ENCODE measurements at places on chromosomes 5 and 9. TPM values are rescaled to one million over a fixed set of nuclear protein-coding genes. Genes with fewer than 3 reads are reported as not detected.

GRCh38 chr5:123182072-123182471 is 93.0 kb downstream of the PRDM6 start:
- no peak for DNase-seq

GRCh38 chr9:136978073-136978864 is 965 bp downstream of the PTGDS start:
- peak; percentile 57 for DNase-seq

Gene CSNK1A1
- total RNA-seq: 289 TPM

- DNase-seq: no peak
These were observed 47.7 kb downstream of the SH3TC2 start for GRCh38 chr5:149015126-149015525.

GRCh38 chr5:154697371-154697770 is 57.8 kb upstream of the LARP1 start:
- no peak for DNase-seq

- no peak for DNase-seq
These were observed 667.2 kb upstream of the ZNF608 start for GRCh38 chr5:125413496-125414274.

DNA sequence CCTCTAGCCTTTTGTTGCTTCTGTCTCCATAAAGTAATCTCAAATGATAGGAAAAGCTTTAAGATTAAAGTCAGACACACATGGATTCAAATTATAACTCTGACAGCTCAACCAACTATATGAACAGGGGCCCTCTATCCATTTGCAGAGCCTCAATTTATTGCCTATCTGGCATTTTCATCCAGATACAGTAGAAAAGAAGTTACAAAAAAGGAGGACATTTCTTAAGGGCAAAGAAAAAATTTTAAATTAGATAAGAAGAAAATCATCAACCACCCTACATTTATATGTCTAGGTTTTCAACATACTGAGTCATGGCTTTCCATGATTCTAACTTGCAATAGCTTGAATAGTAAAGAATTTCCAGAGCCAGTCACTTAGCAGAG is 567.2 kb downstream of the CAAP1 start:
- no peak for DNase-seq

DNA sequence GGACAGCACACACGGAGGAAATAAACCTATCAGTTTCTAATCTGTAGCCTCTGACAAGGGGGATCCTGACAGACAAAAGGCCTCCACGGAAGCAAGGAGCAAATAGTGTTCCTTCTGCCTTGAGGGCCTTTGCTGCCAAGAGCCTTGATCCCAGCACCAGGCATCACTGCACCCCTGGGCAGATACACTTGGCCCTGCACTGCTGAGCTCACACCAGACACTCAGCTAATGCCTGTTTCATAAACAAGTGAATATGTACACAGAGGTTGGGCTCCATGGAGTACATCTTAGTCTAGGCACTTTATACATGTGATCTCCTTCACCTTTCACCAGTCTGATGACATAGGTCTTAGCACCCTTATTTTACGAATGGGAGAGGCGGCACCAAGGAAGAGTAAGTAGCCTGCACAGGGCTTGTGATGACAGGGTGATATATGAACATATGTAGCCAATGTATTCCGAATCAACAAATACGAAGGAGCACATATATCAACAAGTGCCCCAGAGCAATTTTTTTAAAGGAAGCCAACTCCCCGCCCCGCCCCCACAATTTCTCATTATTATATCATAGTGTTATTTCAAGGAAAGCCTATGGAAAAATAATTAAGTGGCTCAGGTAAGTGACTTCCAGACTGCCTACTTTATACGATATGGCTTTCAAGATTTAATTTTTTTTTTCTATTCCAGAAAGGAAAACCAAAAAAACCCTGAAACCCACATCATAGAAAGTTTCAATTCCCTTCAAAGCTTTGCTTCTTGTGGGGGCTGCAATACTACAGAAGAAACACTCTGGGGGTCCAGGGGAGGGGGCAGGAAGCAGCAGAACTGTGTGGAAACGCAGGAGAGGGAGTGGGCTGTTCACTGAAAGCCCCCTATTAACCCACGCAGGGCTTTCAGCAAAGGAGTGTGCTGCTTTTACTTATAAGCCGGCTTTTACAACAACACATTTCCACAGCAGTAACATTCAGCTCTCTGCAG is 32.0 kb downstream of the CDC14B start:
- no peak for DNase-seq

DNA sequence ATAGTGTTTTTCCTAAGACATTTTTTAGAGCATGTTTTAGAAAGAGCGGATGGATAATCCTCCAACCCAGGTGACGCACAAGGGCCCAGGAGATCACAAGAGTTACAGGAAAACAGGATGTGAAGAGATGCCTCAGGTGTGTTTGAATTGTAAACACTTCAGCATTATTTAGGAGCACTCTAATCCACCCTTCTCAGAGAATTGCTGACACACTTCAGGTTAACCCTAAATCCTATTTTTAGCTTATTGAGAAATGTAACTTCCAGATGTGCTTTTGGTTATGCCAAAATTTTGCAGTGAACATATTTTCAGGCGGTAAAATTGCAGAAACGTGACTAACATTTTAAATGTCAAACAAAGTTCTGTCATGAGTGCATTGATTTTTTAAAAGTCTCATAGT is 755.4 kb upstream of the CTNND2 start:
- no peak for DNase-seq

Gene ATP10B
- total RNA-seq: 29.6 TPM

DNA sequence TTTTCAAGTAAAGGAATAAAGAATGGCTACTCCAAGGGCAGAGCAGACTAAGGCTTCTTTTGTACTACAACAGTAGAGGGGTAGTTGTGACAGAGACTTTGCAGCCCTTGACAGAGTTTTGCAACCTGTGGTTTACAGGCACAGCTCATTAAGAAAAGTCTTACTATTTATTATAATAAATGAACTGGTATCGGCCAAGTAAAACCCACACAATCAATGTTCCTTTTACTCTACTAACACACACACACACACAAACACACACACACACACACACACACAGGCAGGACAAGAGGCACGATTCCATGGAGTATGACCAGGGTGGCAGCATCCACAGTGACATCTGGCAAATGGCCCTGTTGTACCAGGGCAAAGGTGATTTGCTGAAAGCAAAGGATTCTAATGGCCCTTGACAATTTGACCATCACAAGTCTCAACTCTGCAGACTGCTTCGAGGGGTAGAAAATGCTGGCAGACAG is 59.1 kb upstream of the GOLPH3 start:
- DNase-seq: no peak

Gene ENTREP1
- total RNA-seq: 15.0 TPM

Gene SH3GL2
- total RNA-seq: not detected

Gene LRRC19
- not detected for total RNA-seq

Gene SYNPO
- total RNA-seq: 3.8 TPM

DNA sequence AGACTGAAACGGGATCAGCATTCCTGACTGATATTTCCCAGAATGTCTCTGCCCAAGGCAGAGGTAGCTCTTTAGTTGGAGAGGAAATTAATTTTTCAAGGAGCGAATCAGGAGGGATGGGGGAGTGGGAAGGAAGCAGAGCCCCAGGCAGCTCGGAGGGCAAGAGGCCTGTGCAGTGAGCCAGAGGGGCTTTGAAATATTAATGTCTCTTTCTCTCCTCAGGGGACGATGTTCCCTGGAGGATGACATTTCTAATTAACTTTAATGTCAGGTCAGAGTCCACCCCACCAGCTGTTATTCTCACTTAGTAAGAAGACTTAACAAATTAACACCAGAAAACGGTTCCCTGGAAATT is 45.6 kb downstream of the SLC6A7 start:
- DNase-seq: no peak

Gene WNT8A
- total RNA-seq: not detected

Gene JAKMIP2
- 0.23 TPM for total RNA-seq

Gene ARHGEF37
- 50.6 TPM for total RNA-seq

GRCh38 chr9:34252670-34253459 is 74.0 kb downstream of the UBAP1 start:
- DNase-seq: peak; percentile 57

Gene FGF18
- 0.27 TPM for total RNA-seq

DNA sequence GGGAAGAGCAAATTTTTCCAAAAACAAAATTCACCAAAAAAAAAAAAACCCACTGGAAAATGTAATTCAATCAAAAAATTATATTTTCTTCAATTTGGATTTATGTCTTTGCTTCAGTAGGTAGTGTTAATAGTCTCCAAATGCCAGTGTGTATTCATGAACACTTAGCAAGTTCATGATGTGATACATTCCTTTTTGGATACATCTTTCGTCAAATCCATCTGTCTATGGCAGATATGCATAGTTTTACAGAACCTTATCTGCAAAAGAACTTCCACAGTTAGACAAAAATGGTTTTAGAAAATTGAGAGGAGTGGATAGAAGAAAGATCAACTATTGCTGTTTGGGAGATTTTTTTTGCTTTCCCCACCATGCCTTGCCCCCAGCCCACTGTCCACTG is 214.6 kb downstream of the DEPDC1B start:
- no peak for DNase-seq

Gene SLC6A19
- not detected for total RNA-seq

Gene TMEM8B
- total RNA-seq: 8.4 TPM

- no peak for DNase-seq
These were observed 126.7 kb downstream of the SNX18 start for GRCh38 chr5:54644226-54644625.

Gene FBP2
- total RNA-seq: 1.5 TPM

Gene RAD17
- 21.2 TPM for total RNA-seq

- no peak for DNase-seq
These were observed 91.0 kb upstream of the JAK2 start for GRCh38 chr9:4894076-4894475.

DNA sequence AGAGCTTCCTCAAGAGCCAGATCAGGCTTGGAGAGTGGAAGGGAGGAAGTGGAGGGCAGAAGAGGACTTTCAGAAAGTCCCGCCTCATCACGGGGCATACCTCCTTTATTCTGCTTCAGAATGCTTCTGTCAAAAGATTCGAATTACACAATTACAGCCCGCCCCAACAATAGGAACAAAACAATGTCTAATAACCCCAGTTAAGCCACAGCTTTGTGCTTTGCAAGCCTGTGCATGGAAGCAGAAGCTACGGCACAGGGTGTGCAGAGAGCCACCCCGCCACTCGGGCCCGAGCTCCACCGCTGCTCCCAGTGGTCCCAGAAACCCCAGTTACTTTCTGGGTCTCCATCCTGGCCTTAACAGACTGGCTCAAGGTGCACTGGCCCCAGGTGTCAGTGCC is 23.5 kb downstream of the HNRNPH1 start:
- no peak for DNase-seq

DNA sequence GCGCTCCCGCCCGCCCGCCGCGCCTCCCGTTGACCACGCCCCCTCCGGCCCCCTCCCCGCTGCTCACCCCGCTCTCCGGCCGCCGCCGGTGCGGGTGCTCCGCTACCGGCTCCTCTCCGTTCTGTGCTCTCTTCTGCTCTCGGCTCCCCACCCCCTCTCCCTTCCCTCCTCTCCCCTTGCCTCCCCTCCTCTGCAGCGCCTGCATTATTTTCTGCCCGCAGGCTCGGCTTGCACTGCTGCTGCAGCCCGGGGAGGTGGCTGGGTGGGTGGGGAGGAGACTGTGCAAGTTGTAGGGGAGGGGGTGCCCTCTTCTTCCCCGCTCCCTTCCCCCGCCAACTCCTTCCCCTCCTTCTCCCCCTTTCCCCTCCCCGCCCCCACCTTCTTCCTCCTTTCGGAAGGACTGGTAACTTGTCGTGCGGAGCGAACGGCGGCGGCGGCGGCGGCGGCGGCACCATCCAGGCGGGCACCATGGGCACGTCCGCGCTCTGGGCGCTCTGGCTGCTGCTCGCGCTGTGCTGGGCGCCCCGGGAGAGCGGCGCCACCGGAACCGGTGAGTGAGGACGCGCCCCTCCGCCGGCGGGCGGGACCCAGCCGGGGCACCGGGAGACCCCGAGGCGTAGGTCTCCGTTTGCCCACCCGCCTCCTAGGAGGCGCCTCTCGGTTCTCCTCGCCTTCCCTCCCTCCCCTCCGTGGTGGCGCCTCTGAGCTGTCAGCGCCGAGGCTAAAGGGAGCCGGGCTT is at the start of gene VLDLR:
Gene VLDLR, plus strand, starts transcription at position 66 of the 739 bp plus-strand sequence. Its CDS starts 403 bp downstream, at position 469.
- peak; percentile 84 for DNase-seq

DNA sequence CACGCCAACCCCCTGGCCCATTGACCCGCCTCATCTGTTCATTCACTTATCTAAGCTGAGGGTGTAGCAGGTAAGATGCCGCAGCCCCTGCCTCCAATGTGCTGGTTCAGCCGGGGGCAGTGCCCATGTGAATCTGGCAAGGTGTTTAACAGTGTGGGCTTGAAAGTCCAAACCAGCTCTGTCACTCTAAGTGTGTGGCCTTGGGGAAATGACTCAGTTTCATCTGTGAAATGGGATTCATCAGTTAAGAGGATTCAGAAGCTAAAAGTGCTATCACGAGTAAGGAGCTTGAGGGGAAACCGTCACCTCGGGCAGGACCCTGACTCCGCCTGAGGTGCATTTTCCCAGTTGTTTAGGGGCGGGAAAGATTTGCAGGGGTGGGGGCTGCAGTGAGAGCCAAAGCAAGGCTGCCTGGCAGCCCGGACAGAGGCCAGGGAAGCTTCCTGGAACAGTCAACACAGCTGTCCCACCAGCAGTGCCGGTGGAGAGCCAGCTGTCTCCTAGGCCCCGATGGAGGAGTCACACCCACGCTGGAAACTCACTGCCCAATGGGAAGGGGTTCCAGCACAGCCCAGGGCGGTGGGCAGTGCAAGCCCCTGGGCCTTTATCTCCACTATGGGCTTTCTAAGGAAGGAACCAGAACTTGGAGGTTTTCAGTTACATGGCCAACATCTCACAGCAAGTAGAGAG is 9.7 kb upstream of the URM1 start:
- DNase-seq: no peak

GRCh38 chr5:12861886-12862654 is 957.8 kb upstream of the CTNND2 start:
- DNase-seq: no peak

DNA sequence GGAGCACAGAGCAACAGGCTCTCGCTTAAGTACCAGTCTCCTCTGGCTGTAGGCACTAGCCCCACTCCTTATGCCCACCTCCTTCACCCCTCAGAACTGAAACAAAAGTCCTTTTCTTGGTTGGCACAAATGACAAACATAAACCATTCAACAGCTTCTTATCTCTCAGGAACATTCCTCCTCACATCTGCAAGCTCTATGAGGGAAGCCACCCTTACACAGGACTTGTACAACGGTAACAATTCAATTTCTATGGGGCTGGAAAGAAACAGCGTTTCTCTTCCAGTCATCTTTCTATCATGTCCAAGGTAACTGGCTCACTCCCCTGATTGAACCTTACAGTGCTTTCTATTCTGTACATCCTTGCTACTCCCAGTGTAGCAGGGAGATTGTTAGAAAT is 74.1 kb downstream of the CSF2 start:
- no peak for DNase-seq
